Cardiac muscle cell (in vitro differentiated cells and primary cell): ENCODE measurements at places on chromosomes 16 and 17. TPM values are rescaled to one million over a fixed set of nuclear protein-coding genes. Genes with fewer than 3 reads are reported as not detected.

Gene CD7
- total RNA-seq = 0.92 TPM in 1 of 2 replicates, not detected in the other

Gene CA5A
- not detected in 2 replicates for total RNA-seq

DNA sequence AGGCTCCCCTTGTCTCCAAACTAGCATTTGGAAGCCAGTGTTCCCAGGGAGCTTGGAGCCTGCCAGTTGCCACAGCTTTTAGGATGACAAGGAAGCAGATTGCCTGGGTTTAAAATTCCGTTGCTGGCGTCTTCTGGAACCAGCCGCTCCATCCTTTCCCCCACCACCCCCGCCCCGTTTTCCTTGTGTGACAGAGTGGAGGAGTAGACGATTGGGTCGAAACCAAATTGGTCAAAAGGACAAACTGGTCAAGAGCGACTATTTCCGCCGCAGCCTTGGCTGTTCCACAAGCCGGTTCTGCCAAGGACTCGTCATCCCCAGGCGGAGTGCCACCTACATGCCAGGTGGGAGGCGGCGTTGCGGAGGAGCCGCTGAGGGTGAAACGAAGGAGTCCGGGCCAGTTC lies 91.1 kb downstream of the RPA1 start:
- DNase-seq = no peak

- no peak for DNase-seq
Measured at GRCh38 chr16:57023541-57024249, 34.3 kb downstream of the NLRC5 start.

- no peak for DNase-seq
Measured at GRCh38 chr16:59878999-59879398, 1144.9 kb upstream of the GOT2 start.

DNA sequence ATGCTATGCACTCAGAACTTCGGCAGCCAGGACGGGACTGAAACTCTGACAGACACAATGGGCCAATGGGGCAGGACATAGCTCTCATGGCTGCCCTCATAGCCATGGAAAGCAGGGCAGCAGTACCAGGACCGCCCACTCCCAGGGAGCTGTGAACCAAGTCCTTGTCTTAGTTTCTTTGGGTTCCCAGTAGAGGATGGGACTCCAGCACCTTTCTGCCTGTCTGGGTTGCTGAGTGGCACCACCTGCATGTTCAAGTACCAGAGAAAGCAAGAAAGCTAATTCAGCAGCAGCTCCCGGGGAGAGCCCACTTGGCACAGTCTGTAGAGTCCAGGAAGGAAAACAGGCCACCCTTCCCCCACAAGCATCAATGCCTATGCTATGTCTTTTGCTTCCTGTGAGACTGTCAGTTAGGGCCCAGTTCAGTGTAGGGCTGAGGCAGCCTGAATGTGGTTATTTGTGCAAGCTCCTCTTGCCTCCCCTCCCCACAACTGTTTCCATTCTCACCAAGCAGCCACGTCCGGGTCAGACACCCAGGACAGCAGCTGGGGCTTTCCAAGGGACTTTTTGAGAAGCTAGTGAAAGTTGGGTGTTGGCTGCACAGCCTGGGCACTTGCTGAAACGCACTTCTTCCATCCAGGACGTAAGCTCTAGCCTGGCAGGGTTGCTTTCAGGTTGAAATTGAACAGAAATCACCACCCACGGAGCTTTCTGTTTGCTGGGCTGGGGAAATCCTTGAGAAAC lies 7.8 kb downstream of the SUPT4H1 start:
- peak; percentile 17 for DNase-seq
